ENCODE measurements at places on chromosomes 2 and 18. TPM values are rescaled to one million over a fixed set of nuclear protein-coding genes. Genes with fewer than 3 reads are reported as not detected.

Gene FOXI3
- total RNA-seq: not detected

Gene CFAP65
- 2.0 TPM for total RNA-seq

Gene NTSR2
- not detected for total RNA-seq

Gene GPBAR1
- 3.2 TPM for total RNA-seq

Gene GEN1
- 6.2 TPM for total RNA-seq

Gene EFR3B
- total RNA-seq: 1.1 TPM

Gene RNF152
- 45.0 TPM for total RNA-seq

Gene ASNSD1
- total RNA-seq: 28.6 TPM

Gene MSGN1
- not detected for total RNA-seq

Gene DNAJC27
- total RNA-seq: 11.4 TPM

Gene DYSF
- total RNA-seq: 19.8 TPM

Gene UGT1A1
- 1.4 TPM for total RNA-seq

Gene EGR4
- not detected for total RNA-seq

Gene SCTR
- 15.9 TPM for total RNA-seq

All from kidney (tissue), 22 donors.